ENCODE measurements at places on chromosomes 7 and 10. TPM values are rescaled to one million over a fixed set of nuclear protein-coding genes. Genes with fewer than 3 reads are reported as not detected.

- no peaks in the 10 kb centered on the region for H3K36me3 ChIP-seq
- DNase-seq = no peak
- no peak overlapping the region for H3K27ac ChIP-seq
- H3K27me3 ChIP-seq = no peaks in the 10 kb centered on the region
- no peaks in the 10 kb centered on the region for H3K4me1 ChIP-seq
Measured at GRCh38 chr7:10429031-10429430, 544.6 kb upstream of the PHF14 start.

GRCh38 chr7:94445696-94446194, 51.0 kb downstream of the COL1A2 start:
- H3K27me3 ChIP-seq = no peaks in the 10 kb centered on the region
- no peaks in the 10 kb centered on the region for H3K4me1 ChIP-seq
- H3K36me3 ChIP-seq = no peaks in the 10 kb centered on the region
- no peak overlapping the region for H3K27ac ChIP-seq

The CNTNAP2 gene
- 0.01 TPM for polyA plus RNA-seq

The NUTM2B gene
- polyA plus RNA-seq = not detected

The ADAP1 gene
- polyA plus RNA-seq = 117 TPM

The TAS2R3 gene
- polyA plus RNA-seq = not detected

The CYP3A4 gene
- polyA plus RNA-seq = not detected

The SNCG gene
- not detected for polyA plus RNA-seq
